Left renal pelvis (tissue), 4 donors: ENCODE measurements at places on chromosomes 16 and 17. TPM values are rescaled to one million over a fixed set of nuclear protein-coding genes. Genes with fewer than 3 reads are reported as not detected.

TAT gene
- 0.09 TPM for polyA plus RNA-seq

ZNRF1 gene
- polyA plus RNA-seq: 43.9 TPM

ABCA10 gene
- 2.0 TPM for polyA plus RNA-seq

GRCh38 chr16:84554627-84555328, 50.3 kb upstream of the MEAK7 start:
- no peak for DNase-seq

DNA sequence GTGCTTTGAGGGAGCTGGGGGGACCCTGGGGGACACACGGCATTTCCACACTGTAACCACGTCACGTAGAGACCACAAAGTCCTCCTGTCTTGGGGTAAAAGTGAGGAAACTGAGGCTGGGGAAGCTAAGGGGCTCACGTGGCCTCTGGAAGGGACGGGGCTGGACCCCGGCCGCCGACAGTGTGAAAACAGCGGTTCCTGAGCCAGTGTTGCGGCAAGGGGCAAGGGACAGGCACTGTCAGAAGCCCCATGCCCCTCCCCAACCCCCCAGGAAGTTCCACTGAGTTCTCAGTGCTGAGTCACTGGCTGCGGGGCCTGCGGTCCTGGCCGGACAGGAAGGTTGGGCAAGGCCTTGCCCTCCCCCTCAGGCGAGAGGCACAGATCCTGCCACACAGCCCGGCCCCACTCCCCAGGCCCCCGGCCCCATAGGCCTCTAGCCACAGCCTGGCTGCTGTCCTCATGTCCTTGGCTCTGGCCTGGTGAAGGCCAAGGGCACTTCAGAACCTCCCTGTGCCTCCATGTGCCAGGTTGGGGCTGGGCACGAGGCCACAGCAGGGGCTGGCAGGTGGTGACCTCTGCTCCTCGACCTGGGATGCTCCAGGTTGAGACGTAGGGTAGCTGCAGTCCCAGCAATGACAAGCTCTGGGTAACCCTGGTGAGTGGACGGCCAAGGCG, 5.0 kb upstream of the CCDC57 start:
- no peak for DNase-seq

DNA sequence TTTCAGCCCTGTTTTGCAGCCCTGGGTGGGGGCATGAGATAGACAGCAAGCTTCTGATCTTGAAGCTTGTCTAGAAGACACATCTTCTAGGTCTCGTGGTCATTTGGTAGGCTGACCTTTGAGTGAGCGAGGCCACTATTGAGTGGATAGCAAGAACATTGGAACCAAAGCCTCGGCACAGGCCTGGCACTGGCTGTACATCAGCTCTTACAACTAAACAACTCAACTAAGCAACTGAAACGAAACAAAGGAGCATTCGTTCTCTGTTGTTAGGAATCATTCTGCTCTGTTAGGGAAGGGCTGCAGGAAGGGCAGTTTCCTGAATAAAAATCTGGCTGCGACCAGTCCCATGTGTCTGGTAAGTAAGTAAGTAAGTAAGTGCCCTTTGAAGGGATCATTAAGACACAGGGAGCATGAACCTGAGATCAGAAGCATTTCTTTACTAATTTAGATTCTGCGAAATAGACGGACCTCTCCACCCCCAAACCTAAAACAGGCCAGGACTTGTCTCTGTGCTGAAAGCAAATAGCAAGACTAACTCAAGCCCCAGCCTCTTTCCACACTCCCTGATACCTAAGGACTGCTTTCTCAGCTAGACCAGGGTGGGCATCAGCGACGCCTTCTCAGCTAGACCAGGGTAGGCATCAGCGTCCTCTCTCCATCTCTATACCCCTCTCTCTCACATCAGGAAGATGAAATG, 22.7 kb downstream of the CYB561 start:
- DNase-seq: no peak

DNA sequence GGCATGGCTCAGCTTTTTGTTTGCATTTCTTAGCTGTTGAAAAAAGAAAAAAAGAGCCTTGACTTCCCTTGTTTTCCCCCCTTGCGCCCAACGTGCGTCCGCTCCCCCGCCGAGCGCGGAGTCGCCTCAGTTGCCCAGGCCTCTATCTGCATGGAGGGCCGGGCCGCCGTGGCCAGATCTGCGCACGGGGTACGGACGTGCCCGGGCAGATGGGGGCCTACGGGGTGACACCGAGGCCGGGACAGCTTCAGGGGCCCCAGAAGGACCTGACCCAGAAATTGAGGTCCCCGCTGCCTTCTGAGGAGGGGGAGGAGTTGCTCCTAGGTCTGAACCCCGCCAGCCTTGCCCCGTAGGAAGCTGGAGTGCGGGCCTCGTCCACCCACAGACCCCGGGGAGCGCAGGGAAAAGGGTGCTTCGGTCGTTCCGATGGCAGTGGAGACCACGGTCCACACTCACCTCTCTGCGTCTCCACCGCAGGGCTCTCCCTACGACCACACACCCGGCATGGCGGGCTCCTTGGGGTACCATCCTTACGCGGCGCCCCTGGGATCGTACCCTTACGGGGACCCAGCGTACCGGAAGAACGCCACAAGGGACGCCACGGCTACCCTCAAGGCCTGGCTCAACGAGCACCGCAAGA, 1.5 kb downstream of the IRX5 start:
- DNase-seq: no peak

GRCh38 chr17:1111599-1112443, 68.0 kb downstream of the ABR start:
- DNase-seq: no peak

DNA sequence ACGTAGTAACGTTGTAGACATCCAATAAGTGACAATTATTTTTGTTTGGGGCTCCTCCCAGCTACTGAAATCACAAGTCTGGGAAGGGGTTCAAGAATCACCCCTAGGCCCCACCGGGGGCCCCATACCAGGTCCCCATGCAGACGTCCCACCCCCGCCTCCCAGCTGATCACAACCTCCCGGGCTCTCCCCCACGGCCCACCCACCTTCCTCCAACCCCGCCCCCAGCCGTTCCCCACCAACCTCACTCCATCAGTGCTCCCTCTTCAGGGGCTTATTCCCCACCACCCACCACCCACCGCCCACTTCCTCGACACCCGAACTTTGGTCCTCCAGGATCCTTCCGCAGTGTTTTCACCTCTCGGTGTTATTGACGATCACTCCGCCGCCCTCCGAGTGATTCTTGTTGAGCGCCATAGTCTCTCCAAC, 240 bp downstream of the WBP2 start:
- no peak for DNase-seq

- no peak for DNase-seq
Observed at GRCh38 chr16:5228369-5228768, 130.8 kb upstream of the EEF2KMT start.

DNA sequence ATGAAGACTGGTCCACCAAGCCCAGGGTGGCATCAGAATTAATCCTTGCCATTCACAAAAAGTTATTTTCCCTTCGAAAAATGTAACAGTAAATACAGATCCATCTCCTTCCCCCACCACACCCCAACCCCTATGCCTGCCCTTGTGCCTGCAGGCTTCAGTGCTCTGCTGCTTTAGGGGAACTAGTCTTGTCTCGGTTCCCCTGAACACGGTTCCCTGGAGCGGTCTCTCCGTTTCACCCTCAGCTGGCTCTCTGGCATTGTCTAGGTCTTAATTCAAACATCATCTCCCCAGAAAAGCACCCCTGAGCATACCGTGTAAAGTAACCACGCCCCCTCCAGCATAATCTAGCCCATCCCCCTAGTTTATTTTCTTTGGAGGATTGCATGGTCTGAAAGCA, 25.8 kb downstream of the EMP2 start:
- no peak for DNase-seq

GRCh38 chr17:82487910-82488309, 29.4 kb downstream of the NARF start:
- DNase-seq: no peak

DNA sequence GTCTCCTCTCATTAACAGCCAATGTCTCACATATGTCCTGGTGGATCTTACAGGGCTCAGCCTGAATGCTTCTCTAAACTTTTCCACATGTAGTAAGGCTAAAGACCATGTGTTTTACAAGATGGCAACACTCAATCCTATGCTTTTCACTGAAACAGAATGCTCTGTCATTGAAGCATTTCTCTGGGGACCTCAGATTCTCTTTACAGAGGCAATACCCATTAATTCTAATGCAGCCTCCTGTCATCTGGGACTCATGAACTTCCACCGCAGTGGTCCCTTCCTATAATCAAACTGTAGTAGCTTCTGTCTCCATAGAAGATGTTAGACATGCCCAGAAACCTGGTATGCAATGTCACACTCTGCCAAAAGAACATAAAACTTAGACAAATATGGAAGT, 926.6 kb upstream of the RBFOX1 start:
- DNase-seq: no peak

GRCh38 chr16:8678068-8678927, 3.9 kb downstream of the ABAT start:
- DNase-seq: no peak

DNA sequence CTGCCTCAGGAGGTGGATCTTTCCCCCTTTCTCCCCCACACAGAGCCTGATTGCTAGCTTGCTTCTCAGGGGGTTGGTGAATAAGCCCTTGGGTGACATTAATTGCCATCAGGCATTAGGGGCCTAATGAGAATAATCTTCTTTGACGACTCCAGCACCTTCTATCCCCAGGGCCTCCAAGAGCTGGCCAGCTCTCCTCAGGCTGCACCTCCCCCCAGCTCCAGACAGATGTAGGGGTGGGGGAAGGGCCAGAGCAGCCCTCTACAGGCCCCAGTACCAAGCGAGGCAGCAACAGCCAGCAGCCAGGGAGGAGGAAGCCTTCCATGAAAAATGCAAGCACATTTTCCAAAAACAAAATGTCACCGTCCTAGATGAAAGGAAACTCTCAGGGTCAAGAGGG, 1.4 kb upstream of the TMEM132E start:
- DNase-seq: no peak

DNA sequence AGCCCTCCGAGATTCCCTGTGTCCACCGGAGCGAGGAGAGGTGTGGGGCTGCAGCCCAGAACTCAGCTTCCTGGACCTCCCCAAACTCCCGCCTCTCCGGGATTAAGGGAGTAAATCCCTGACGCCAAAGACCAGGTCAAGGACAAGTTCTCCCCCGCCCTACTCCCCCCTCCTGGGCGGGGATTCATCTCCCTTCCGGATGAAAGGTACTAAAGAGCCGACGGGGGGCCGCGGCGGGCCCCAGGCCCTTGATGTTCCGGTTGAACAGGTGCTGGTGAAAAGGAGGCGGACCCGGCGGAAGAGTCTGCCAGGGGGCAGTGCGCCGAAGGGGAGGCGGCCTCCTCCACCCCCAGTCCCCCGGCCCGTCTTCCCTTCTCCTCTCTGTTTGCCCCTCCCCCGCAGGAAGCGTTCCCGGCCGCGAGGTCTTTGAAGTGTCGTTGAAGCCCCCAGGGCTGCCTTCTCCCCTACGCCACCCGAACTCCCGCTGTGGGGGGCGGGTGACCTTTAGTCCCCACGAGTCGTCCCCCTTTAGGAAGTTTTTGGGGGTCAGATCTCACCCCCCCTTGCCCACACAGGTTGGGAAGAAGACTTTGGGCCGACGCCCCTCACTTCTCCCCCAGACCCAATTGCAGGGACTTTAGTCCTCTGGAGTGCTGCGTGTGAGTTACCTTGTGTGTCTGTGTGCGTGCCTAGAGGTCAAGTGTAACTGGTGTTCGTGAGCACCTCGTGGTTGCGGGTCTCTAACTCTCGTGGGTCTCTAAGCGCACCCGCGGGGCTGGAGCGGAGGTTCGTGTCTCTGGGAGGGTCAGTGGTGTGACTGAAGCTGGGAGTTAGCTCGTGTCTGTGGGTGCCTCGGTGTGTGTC, 1.1 kb upstream of the MLLT6 start:
- peak; percentile 84 for DNase-seq

- DNase-seq: no peak
Observed at GRCh38 chr16:31002862-31003341, 7.5 kb downstream of the STX1B start.

- DNase-seq: no peak
Observed at GRCh38 chr17:8016632-8017424, 14.4 kb downstream of the GUCY2D start.

GRCh38 chr17:81534157-81535006, 6.2 kb downstream of the FSCN2 start:
- DNase-seq: no peak

DNA sequence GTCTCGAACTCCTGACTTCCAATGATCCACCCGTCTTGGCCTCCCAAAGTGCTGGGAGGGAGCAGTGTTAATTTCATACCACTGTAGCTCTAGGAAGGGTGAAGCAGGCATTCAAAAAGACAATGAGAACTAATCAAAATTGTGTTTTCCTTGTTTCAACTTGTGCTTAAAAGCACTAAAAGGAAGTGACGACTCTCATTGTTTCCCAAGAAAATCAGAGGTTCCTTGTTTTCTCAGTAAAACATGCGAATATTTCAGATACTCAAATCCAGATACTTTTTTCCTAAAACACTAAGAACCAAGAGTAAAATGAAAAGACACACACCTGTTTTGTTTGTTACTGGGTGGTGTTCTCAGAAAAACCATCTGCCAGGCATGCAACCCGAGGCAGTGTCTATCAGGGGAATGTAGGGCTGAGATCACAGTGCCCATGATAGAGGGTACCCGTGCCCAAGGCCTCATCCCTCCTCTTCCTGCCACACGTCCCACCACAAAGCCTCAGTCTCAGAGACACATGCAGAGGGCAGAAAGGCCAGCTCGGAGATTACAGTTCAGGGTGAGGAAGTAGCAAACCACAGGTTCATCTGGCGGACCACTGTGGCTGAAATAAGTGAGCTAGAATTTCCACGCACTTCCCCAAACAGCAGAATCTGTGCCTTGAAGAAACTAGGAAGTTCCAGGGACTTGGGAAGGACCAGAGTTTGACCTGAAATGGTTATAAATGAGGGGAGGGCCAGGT, 33.7 kb downstream of the GINS3 start:
- no peak for DNase-seq

DNA sequence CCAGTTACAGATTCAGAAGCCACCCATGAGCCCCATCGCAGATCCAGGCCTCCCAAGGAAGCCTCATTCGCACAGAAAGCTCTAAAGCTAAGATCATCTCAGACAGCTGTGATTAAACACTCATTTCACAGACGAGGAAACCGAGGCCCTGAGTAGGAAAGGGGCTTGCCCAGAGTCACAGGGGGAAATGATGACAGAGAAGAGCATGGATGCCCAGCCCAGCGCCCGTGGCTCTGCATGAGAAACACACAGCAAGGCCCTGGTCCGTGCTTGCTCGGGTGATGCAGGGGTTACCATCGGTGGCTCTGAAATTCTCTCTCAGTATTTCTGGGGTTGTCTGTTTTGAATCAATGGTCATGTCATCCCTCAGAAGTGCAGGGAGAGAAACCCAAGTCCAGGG, 109.6 kb downstream of the C16orf78 start:
- no peak for DNase-seq
